Right renal pelvis (tissue), 4 donors: ENCODE measurements at places on chromosomes 11 and 22.
A peak's percentile ranks its signal among the peaks of the same experiment; 100 is the strongest.

- DNase-seq = no peak
Observed at GRCh38 chr11:111513240-111513605, 1.0 kb upstream of the BTG4 start.

GRCh38 chr11:33475993-33476392, 218.8 kb downstream of the HIPK3 start:
- peak; percentile 61 for DNase-seq

GRCh38 chr11:116387641-116388040, 385.1 kb downstream of the BUD13 start:
- no peak for DNase-seq

DNA sequence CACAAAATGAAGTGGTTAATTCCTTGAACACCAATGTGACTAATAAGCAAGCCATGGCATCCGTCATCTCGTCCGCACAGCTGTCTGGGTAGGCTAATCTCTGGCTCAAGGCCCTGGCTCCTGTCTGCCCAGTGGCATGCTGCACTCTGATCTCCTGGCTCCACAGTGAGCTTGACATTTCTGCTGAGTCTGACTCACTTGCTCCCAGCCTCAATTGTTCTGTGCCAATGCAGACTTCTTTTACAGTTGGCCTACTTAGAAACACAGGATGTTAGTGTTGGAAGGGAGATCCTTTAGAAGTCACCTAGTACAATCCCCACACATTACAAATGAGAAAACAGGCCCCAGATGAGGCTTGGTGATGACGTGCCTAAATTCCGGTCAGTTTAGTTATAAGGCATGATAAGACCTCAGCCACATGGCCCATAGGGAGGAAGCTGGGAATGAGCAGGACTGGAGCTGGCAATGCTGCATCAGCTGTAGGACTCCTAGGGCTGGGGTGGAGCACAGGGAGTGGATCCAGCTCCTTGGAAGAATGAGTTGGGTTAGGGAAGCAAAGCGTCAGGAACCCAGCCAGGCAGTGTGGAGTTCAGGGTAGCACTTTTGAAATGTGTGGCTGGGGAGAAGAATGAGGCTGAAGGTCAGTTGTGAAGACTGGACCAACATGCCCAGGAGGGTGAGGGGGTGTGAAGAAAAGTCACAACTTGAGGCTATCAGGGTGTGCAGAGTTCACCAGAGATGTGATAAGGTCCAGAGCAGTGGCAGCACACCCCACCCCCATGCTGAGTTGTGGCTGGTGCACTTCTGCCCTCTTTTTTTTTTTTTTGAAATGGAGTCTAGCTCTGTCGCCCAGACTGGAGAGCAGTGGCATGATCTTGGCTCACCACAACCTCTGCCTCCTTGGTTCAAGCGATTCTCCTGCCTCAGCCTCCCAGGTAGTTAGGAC, 70.2 kb upstream of the EED start:
- no peak for DNase-seq

DNA sequence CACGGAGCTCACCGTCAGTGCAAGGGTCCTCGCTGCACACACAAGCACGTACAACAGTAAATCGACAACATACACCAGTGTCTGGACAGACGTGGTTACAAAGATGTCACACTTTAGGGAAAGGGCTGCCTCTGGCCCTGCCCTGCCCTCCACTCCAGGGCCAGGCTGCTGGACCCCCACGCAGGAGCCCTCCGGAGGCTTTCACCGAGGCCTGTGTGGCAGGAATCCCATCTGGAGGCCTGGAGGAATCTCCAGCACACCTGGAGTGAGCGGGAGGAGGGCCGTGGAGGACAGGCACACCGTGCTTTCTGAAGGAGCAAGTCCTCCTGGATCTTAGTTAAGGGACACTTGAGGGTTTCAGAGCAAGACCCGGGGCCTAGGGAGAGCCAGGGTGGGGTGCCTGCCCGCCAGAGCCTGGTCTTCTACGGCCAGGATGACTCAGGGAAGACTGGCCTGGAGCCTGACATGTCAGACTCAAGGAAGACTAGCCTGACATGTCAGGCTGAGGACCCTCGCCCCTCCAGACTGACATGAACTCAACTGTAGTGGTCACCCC, 2.1 kb upstream of the PIM3 start:
- DNase-seq = no peak

- no peak for DNase-seq
Observed at GRCh38 chr11:64384981-64385944, 26.3 kb downstream of the RPS6KA4 start.

- no peak for DNase-seq
Observed at GRCh38 chr11:44563711-44564110, 1.8 kb upstream of the CD82 start.

DNA sequence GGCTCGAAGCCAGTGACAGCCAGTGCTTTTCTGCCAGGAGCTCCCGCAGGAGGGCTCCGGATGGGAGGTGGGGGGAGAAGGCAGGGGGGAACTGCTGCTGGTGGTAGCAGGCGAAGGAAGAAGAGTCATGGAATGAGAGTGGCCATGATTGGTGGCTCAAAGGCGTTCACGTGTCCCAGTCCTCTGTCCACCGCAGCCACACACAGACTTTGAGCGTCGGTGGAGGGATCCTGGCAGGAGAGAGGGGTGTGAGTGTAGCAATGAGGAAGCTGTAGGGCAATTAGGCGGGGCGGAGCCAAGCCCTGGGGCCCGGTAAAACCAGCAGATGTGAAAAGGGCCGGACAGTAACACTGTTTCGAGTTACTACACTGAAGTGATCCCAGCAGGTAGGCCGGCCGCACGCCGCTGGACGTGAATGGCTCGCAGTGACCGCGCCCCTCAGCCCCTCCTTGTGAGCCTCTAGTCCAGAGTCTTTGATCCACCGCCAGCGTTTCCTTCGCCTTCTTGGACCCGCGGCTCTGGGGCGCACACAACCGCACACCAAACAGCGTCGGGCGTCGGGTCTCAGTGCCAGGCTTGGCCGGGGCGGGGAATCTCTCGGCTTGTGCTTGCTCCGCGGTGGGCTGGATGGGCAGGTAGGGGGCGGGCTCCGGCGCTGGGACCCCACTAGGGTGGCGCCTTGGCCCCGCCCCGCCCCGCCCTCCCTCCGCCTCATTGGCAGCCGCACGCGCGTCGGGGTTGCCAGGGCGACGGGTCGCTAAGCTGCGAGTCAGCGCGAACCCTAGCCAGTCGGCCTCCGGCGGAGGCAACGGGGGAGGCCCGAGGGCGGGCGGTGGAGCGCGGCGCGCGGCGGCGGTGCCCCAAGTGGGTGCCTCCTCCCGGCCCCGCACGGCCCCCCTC, at the start of gene LRRC10B:
TSS of gene LRRC10B (plus strand) at position 788 of the 900 bp plus-strand sequence. CDS start 250 bp downstream, outside the sequence.
- DNase-seq = no peak

DNA sequence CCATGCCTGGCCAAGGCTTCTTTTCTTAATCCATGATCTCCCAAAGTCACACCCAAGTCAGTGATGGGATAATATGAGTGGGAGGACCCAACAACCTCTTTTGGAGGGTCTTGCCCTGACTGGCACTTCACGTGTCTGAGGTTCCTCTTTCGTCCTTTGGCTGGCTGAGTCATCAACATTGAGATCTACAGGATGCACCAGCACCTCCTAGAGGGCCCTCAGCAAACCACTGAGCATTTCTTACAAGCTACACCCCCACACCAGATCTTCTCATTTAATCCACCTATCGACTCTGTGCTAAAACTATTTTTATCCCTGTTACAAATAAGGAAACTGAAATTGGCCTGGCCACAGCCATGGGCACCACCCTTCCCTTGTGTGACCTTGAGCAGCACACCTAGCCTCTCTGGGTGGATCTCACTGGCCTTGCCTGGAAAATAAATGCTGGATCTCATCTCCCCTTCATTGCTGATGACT, 63.4 kb downstream of the FLI1 start:
- DNase-seq = no peak

DNA sequence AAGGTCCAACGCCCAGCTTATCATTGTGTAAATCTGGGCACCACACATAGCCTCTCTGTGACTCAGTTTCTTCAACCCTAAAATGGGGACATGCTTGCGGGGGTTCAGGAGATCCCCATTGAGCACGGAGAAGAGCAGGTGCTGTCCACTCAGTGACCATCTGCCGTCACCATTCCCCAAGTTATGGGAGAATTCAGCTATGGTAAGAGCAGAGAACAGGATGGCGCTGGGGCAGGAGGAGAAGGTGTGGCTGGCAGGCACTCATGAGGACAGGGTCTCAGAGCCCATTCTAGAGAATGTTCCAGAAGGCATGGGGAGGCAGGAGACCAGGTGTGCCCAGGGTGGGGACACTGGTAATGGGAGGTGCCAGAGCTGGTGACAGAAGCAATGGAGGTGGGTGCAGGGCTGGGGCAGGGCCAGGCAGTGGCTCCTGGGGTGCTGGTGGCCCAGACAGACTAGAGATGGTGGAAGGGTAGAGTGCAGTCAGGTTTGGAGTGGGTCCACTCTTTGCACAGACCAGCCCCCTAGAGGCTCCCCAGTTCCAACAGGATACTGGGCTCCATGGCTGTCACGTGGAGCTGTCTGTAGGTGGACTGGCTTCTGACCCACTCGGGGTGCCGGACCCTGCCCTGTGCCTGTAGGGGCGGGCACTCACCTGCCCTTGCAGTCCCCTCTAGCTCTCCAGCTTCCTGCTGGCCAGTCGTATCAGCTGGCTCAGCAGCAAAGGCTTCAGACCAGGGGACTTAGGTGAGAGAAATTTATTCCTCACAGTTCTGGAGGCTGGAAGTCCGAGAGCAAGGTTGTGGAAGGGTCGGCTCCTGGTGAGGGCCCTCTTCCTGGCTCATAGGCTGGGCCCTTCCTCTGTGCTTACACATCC, 84.7 kb downstream of the CDKN1C start:
- no peak for DNase-seq

DNA sequence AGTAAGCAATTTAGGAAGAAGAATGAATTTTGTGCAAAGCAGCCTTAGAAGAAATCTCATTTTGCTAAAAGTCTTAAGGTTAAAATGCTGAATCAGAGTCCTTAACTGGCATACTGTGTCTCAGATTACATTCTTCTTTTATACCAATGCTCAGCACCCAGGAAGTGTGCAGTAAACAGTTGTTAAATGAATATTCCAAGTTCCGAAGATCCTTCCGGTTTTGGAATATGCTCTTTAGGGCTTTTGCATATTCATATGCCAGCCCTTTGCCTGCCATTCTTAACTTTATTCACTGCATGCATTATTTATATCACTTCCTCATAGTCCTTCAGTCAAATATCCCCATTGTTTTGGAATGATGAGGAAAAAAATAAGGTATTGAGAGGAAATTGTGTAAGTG, 242.0 kb downstream of the DDX10 start:
- no peak for DNase-seq

GRCh38 chr11:18776324-18776723, 15.3 kb downstream of the PTPN5 start:
- DNase-seq = no peak

- no peak for DNase-seq
Observed at GRCh38 chr11:1163321-1163910, 5.7 kb downstream of the MUC5AC start.

GRCh38 chr11:100778166-100778785, 91.2 kb downstream of the ARHGAP42 start:
- no peak for DNase-seq

DNA sequence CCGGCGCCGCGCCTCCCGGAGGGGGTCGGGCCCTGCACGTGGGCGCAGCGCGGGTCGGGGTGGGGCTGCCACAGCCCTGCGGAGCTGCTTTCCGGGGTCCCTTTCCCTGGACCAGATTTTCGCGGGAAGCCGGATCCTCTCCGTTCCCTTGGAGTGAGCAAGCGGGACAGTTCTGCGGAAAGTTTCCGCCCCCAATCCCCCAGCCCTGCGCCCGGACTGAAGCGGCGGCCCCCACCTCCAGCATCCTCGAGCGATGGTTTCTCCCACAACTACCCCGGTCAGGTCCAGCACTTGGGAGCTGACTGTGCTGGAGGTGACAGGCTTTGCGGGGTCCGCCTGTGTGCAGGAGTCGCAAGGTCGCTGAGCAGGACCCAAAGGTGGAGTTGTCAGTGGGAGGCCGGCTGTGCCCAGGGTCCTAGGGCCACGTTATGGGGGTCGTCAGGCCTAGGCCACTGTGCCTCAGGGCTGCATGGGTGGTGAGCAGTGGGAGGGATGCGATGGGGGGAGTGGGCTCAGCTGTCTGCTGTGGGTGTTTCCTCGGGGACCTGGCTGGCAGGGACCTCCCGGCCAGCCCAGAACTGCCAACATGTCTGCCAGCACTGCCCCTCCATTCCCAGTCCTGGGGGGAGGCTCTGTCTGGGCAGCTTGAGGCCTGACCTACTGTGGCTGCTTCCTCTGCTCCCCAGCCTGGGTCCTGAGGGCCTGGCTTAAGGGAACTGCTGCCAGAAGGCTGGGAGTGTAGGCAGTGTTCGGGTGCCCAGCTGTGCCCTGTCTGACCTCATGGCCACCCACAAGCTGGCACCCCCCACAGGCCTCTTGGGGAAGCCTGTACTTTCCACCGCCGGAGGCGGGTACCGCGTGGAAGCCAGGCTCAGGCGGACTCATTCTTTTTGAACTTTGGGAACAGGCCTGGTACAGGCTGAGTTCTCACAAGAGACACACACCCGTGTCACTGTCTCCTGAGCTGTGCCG, 726 bp downstream of the ST3GAL4 start:
- DNase-seq = no peak

GRCh38 chr22:43363315-43364168, 20.4 kb upstream of the SCUBE1 start:
- no peak for DNase-seq

GRCh38 chr11:8477680-8478079, 116.3 kb downstream of the STK33 start:
- no peak for DNase-seq

DNA sequence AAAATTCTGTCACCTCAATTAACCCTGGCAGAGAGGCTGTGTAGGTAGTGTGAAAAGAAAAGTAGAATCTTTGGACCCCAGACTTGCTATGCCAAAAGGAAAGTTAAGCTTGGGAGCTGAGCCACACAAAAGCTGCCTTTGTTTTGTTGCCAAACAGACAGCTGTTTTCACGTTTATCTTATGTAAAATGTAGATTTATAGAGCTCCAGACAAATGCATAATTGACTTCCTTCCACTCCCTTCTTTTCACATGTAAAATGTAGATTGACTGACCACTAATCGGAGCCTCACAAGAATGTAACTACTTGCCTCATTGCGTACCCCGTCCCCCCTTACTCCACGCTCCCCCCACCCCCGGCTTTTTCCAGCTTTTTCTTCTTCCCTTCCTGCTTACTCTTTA, 2302.2 kb upstream of the RAG2 start:
- DNase-seq = peak; percentile 12

DNA sequence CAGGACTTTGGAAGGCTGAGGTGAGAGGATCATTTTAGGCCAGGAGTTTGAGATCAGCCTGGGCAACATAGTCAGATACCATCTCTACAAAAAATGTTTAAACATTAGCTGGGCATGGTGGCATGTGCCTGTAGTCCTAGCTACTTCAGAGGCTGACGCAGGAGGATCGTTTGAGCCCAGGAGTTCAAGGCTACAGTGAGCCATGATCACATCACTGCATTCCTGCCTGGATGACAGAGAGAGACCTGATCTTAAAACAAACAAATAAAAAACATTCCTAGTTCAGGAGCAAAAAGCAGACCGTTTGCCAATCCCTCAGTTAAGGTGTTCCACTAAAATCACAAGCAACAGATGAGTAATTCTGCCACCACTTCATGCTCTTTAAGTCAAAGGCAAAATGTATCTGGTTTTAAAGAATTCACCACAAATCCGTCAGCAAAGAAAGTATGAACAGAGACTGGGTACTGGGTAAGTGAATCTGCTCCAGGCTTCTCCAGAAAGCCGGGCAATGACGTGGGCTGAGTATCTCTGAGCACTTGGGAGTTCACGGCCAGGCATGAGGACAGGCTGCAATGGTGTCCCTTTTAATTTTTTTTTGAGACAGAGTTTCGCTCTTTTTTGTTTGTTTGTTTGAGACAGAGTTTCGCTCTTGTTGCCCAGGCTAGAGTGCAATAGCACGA, 19.5 kb downstream of the CLTCL1 start:
- DNase-seq = no peak
